Cardiac septum (tissue), 1 donor: ENCODE measurements at places on chromosomes 12 and 14. TPM values are rescaled to one million over a fixed set of nuclear protein-coding genes. Genes with fewer than 3 reads are reported as not detected.

SMCO3 gene
- not detected for total RNA-seq

TAS2R30 gene
- total RNA-seq = 2.2 TPM

DNA sequence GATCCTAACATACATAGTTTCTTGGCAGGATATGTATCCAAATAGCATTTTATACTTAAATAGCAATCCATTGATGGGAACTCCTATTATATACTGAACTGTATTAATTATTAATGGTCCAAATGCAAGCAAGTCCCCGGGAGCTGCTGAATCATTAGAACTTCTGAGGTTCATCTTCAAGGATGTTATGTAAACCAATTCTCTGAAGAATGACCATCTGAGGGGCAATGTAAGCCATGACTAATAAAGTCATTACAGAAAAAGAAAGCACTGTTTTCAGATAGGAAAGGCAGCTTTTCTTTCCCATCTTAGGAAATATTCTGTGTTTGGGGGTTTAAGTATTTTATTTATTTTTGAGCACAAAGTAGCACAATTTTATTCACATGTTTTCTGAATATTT, 166.1 kb upstream of the SLC16A7 start:
- no peak for DNase-seq

- no peak for DNase-seq
Observed at GRCh38 chr14:21436567-21437062, 19.3 kb downstream of the CHD8 start.

DNA sequence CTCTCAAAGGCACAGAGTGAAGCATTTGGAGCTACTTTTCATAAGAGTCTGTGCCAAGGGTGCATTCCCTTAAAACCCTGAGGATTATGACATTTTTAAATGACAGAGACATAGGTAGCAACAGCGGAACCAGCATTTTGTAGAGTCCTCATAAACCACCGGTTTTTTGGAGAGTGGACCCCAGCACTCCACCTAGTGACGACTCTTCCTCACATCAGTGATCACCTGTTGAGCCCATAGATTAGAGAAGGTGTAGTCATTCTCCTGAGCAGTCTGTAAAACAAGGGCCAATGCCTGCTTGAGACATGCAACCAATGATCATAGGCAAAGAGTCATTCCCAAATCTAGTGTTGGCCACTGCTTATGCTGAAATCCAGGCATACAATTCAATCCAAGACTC, 399.1 kb downstream of the GXYLT1 start:
- no peak for DNase-seq

TCL1B gene
- not detected for total RNA-seq

- no peak for DNase-seq
Observed at GRCh38 chr14:81007131-81007530, 51.7 kb downstream of the TSHR start.

GRCh38 chr12:34334538-34334937, 312.2 kb downstream of the ALG10 start:
- DNase-seq = no peak

DNA sequence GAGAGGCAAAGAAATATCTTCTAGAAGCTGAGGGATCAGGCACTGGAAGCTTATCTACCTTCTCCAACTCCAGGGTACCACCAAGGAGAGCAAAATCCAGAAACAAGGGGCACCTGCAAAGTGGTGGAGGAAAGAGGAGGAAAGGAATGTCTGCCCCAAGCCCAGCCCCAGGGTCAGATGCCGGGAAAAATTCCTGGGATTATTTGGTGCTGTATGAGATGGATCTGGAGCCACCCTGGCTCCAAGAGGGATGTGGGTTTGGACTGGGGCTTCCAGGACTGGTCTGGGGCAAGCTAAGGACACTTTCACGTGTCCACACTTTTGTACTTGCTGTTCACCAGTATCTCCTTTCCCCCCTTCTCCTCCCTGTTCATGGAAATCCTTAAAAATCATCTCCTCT, 69.8 kb downstream of the DPF3 start:
- DNase-seq = no peak

PTPN21 gene
- total RNA-seq = 56.8 TPM

DNA sequence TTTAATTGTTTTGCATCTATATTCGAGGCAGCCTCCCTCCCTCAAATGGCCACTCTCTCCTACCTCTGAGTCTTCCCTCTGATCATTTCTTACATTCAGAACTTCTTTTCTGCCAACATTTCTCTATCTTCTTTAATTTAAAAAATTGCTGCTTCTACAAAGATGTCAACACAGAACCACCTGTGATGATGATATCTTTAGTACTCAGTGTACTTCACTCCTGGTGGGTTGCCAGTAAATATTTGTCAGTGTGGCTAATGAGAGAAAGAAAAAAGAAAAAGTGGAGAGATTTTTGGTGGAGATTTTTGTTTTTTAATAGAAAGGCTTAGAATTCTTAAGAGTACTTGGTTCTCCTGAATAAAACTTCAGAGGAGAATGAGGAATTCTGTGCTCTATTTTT, 8.1 kb downstream of the RIC8B start:
- no peak for DNase-seq

SERPINA1 gene
- 6.0 TPM for total RNA-seq

DNA sequence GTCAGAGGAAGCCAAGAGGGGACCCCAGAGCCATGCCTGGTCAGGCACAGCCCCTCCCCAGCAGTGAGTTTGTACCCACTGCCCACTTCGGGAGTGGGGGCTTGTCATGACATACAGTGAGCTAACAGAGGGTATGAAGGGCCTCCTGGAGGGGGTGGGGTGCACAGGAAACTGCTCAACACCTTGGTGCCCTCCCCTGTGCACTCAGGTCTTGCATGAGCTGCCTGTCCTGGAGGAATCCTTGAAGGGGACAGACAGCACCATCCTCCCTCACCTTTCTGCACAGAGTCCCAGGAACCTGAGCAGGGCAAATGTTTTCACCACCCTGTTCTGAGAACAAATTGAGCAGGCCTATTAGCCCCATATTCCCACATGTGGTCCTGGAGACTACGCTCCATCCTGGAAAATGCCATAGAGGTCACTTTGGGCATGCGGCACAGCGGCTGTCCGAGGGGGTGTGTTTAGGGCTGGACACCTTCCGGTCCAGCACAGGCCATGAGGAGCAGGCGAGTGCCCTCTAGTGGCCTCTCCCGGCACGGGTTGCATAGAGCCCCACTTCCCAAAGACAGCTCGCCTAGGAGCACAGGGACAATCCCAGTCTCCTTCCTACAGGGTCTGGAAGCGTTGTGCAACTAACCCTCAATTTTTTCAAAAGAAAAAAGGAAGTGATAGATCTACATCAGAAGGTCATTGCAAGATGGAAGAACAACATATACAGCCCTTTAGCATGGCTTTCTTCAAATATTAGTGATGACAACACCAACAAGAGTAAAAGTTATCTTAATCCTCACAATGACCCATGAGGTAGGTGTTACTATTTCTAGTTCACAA, 31.9 kb upstream of the ZFP36L1 start:
- DNase-seq = peak; percentile 90

- DNase-seq = no peak
Observed at GRCh38 chr12:66627270-66627987, 51.4 kb downstream of the GRIP1 start.

DNA sequence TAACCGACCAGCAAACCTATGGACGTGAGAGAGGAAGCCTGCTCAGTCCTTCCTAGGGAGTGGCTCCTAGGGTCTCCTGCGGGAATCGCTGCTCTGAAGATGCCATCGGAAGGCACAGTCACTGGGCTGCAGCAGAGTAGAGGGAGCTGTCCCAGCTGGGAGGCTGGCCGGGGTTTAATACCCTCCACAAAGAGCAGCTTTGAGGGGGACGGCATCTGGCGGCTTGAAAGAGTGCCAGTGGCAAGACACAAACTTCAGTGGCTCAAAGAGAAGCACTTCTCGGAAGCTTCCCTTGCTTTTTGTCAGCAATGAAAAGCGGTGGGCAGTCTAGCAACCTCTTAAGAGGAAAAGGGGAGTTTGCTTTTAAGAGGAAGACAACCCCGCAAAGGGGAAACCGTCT, 114.6 kb downstream of the TMEM132C start:
- peak; percentile 62 for DNase-seq

IRAK3 gene
- 3.2 TPM for total RNA-seq

- DNase-seq = no peak
Observed at GRCh38 chr12:50784501-50784900, 20.6 kb downstream of the ATF1 start.

GRCh38 chr14:94992046-94992445, 165.3 kb downstream of the DICER1 start:
- no peak for DNase-seq

GRCh38 chr12:126903027-126903876, 1363.7 kb upstream of the TMEM132C start:
- DNase-seq = no peak

GRCh38 chr12:117139025-117139717, 40.0 kb upstream of the TESC start:
- DNase-seq = no peak

DNA sequence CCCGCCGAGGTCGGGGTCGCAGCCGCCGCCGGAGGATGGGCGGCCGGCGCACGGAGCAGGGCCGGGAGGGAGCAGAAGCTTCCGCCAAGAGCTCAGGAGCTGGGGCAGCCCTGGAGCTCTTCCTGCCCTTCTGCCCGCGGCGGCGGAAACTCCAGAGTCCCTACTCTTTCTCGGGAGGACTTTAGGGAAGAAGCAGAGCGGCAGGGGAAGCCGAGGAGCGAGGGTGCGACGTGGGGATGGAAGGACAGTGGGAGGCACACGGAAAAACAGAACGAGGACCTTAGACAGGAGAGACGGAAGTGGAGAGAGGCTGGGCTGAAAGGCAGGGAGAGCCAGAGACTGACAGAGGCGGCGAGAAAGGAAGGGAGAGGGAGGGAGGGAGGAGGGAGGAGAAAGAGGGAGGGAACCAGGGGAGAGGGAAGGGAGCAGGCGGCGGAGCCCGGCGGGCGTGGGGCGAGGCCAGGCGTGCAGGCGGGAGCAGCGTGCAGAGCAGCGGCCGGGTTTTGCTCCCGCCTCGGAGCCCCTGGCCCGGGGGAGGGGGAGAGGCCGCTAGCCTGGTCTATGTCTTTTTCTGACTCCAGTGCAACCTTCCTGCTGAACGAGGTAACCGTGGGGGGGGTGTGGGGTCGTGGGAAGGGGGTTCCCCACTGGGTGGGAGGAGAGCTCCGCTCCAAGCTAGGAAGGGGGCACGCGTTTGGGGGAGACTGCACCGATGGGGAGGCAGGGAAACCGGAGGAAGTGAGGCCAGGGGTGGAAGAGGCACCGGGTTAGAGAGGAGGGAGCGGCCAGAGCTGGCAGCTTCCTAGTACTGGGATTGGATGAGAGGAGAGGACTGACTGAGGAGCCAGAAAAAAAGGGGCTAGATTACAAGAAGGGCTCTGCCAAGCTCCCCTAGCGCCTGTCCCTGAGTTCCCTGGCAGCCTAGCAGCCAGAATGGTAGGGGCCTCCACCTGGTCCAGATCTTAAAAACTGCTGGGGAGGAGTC, 2.9 kb upstream of the CACNB3 start:
- DNase-seq = peak; percentile 86

DNA sequence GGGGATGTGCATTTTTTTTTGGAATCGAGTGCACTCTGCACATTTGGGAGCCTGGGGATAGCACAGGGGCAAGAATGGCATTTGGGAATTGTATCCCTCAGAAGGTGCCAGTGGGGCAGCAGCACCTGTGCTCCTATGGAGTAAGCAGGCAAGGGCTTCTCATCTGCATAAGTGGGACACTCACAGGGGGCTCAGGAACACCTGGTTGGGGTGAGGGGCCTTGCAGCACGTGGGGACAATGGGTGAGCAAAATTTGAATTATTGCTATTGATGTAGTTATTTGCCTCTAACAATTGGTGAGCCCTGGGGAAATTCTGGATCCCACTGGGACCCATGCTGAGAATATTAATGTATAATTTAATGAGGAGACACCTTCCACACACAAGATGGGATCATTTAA, 274.2 kb downstream of the TTC6 start:
- DNase-seq = no peak

- DNase-seq = no peak
Observed at GRCh38 chr12:575129-575502, 88.1 kb downstream of the NINJ2 start.

MTRFR gene
- 7.8 TPM for total RNA-seq

DNA sequence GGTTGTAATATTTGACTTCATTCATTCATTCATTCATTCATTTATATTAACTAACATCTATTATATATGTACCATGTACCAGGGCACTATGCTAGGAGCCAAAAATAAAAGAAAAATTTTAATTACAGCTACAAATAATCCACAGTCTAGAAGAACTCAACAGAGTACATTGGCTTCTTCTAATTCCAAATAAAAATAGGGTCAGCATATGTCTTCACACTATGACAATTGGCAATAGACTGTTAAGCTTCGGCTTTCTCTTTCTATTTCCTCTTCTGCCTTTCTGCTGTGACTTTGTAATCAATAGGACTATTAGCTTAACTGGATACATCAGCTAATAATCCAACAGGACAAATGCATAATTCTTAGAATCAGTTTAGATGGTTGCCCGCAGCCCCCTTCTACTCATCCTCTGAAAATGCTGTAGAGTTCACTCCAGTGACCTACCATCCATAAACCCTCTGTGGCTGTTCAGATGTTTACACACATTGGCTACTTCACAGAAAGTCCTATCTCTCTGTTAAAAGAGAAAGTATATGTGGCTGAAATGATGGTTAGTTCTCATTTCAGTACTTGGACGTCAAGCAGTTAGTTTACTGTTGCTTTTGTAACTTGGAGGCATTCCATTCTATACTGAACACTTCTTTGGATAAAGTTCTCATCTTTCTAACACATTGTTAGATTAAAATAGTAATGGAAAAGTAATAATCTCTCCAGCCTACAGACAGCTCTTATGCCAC, 445.5 kb upstream of the GARIN6 start:
- no peak for DNase-seq

DNA sequence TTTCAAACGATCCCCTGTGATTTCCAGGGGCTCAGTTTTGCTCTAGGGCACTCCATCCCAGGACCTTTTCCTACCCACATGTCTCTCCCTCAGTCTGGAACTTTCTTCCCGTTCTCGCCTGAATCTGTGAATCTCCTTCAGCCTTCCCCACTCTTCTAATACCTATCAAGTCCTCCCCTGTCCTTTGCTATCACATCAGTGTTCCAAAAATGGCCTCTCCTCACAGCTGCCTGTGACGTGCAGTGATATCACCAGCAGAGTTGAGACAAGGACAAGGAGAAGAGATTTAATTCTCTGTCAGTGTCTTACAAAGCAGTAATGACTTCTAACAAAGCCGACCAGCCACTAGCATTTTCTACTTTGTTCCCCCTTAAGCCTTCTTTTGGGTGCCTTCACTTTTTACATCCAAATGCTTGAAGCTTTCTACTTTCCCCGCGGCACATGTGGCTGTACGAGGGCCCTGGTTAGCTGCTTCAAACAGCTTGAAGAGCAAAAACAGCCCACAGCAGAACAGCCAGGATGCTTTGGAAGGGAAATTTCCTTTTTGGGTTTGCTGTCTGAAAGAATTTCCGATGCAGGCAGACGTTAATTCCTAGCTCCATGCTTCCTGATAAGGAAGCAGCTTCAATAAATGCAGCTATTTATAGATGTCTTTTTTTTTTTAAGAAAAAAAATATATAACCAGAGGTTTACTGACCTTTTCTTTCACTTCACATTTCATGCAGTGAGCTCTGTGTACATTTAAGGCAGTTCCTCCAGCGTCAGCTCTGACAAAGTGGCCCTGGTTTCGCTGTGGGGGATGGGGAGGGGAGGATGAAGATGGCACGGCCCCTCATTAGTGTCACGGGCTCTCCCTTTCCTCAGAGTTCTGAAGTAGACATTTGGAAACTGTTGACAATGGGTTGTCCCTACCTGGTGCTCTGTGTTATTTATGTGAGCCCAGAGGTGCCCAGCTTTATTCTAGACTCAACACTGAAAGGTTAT, 109.3 kb downstream of the ETV6 start:
- DNase-seq = no peak

SYNE3 gene
- total RNA-seq = 12.4 TPM
